Astrocyte of the hippocampus (primary cell): ENCODE measurements at places on chromosomes 2 and 18.
A peak's percentile ranks its signal among the peaks of the same experiment; 100 is the strongest.

- DNase-seq, result peak; percentile 67
These were observed 4.7 kb upstream of the SLC20A1 start for GRCh38 chr2:112640800-112641675.

DNA sequence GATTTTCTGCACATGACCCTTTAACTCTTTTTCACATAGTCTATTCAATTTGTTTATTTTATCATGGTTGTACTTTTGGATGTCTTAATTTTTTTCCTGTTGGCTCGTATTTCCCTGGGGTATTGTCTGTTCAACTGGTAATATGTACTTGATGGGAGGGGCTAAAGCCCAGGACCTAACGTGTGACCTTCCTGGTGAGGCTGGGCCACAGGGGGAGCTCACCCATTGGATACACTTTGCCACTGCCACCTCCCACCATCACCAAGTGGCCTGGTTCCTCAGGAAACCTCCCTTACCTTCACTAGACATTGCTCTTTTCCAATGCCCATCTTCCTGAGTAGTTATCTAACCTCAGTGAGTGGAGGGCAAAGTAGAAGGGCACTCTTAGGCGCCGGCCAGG lies 143.9 kb upstream of the LTBP1 start:
- no peak for DNase-seq

- DNase-seq, result no peak
These were observed 60.9 kb downstream of the TGIF1 start for GRCh38 chr18:3510896-3511295.

DNA sequence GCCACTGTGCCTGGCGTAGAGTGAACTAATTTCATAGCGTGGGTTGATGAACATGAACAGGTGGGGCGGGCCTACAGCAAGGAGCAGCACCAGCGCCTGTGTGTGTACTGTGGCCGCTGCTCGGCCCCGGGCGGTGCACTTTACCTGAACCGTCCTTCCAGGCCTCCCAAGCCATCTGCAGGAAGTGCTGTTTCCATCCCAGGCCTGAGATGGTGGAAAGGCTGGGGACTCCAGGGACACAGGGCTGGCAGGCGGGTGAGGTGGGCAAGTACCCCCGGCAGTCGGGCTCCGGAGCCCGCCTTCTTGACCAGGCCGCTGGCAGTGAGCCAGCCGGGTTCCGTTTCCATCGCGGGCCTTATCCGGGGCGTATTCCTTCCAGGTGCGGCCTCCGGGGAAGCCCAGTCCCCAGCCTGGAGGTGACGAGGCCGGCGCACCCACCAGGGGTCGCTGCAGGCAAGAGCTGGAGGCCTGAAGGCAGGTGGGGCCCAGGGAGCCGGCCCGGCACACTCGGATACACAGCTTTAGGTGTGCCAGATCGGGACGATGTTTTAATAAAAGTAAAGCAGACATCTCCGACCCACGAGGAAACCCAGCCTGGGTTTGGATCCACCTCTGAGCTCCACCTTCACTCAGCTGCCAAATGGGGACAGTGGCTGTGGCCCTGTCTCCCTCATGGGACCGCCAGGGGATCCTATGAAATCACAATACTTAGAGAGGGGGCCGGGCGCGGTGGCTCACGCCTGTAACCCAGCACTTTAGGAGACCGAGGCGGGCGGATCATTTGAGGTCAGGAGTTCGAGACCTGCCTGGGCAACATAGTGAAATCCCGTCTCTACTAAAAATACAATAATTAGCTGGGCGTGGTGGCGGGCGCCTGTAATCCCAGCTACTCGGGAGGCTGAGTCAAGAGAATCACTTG lies 22.7 kb upstream of the PDIA6 start:
- DNase-seq, result peak; percentile 77

GRCh38 chr2:232236200-232236599 lies 142.4 kb upstream of the ALPP start:
- DNase-seq, result no peak

- DNase-seq, result no peak
These were observed 117.8 kb upstream of the SMAD2 start for GRCh38 chr18:48048251-48048650.

GRCh38 chr18:56789004-56789888 lies 138.1 kb downstream of the WDR7 start:
- peak; percentile 7 for DNase-seq

- DNase-seq, result no peak
These were observed 36.9 kb downstream of the TBC1D8 start for GRCh38 chr2:101114268-101114783.

DNA sequence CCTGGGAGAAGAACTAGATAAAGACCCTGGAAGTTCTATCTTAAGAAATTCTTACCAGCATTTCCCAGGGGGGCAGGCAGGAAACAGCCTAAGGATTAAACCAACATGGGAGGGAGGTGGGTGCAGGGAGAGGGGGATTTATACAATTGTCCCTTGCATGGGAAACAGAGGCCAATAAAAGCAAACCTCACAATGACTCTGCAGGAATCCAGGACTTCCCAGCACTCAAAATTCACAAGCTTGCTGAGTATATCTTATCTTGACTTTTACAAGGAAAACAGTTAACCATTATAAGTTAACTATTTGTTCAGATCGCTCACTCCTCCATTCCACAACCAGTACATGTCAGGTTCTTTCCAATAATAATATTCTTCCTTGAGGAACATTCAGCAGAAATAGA lies 241.3 kb downstream of the MREG start:
- peak; percentile 76 for DNase-seq

DNA sequence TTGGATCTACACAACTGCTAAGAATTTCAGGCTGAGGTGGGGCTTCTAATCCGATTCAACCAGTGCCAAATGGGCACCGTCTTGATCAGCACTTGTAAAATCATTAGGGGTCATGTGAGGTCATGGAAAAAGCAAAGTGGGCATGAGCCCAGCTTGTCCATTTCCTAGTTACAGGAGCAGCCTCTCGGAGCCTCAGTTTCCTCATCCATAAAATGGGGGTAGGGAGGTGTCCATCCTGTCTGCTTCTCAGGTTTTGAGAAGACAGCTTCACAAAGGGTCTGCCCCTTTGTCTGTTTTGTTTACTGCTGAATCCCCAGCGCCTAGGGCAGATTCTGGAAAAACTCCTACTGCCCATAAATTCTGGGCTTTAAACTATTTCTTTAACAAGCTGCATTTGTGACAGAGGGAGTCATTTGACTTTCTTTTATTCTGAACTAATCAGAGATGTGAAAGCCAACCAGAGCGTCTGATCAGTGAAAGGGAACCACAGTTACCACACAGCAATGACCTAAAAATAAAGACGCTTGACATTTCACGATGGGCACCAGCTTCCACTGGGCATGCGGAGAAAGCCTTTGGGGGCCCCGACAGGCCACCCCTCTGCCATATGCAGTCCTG lies 38.9 kb downstream of the DNMT3A start:
- no peak for DNase-seq

GRCh38 chr18:69558052-69558451 lies 157.4 kb downstream of the DOK6 start:
- DNase-seq, result peak; percentile 12

DNA sequence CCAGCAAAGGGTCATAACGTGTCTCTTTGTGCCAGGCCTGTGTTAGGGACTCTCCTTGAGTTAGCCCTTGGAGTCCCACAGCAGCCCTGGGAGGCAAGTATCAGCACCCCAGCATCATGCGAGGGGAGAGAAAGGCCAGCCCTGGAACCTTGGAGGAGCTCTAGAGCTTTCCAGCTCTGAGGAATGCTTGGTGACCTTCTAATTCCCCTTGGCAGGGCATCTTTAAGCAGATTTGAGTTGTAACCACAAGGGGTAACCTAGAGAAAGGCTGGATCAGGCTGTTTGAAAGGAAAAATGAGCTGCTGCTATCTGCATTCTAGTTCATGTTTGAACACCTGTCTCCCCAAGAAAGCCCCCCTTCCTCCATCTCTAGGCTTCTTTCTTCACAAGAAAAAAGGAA lies 23.8 kb upstream of the ODC1 start:
- no peak for DNase-seq

DNA sequence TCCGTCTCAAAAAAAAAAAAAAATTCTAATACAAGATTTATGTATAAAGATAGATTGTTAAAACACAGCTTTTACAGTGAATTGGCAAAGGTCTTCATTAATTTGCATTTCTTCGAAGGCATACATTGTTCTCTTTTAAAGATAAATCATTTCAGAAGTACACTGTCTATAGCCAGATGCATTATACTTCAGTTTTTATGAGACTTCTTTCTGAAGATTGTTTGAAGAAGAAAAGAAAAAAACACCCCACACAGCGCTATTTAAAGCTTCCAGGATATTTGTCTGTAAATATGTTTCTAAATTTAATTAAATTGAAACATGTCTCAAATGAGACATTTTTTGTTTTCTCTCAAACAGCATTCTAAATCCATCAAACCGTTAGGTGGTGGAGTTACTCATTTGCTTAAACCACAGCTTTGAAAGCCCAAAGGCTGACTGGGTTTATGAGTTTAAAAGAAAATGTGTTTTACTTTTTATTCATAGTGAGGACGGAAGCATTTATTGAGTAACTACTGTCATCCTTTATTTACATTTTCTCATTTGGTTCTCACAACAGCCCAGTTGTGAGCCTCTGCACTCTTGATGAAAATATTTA lies 42.4 kb upstream of the C1GALT1C1L start:
- no peak for DNase-seq

GRCh38 chr2:42249887-42250286 lies 80.7 kb downstream of the EML4 start:
- peak; percentile 42 for DNase-seq

- peak; percentile 61 for DNase-seq
These were observed 1.2 kb downstream of the BMPR2 start for GRCh38 chr2:202377207-202377761.

- no peak for DNase-seq
These were observed 19.8 kb downstream of the TMEM185B start for GRCh38 chr2:120203251-120204021.

DNA sequence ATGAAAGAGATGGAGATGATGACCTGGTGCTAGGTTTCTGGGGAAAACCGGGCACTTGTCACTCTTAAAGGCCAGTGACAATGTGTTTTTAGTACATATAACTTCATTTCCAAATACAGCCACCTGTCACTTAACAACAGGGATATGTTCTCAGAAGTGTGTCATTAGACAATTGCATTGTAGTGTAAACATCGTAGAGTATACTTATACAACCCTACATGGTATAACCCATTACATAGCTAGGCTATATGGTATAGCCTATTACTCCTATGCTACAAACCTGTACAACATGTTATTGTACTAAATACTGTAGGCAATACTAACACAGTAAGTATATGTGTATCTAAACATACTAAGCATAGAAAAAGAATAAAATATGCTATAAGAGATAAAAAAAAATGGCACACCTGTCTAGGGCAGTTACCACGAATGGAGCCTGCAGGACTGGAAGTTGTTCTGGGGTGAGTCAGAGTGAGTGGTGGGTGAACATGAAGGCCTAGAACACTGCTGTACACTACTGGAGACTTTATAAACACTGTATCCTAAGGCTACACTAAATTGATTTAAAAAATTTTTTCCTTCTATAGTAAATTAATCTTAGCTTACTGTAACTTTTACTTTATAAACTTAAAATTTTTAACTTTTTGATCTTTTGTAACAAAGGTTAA lies 123.2 kb downstream of the THADA start:
- DNase-seq, result no peak

DNA sequence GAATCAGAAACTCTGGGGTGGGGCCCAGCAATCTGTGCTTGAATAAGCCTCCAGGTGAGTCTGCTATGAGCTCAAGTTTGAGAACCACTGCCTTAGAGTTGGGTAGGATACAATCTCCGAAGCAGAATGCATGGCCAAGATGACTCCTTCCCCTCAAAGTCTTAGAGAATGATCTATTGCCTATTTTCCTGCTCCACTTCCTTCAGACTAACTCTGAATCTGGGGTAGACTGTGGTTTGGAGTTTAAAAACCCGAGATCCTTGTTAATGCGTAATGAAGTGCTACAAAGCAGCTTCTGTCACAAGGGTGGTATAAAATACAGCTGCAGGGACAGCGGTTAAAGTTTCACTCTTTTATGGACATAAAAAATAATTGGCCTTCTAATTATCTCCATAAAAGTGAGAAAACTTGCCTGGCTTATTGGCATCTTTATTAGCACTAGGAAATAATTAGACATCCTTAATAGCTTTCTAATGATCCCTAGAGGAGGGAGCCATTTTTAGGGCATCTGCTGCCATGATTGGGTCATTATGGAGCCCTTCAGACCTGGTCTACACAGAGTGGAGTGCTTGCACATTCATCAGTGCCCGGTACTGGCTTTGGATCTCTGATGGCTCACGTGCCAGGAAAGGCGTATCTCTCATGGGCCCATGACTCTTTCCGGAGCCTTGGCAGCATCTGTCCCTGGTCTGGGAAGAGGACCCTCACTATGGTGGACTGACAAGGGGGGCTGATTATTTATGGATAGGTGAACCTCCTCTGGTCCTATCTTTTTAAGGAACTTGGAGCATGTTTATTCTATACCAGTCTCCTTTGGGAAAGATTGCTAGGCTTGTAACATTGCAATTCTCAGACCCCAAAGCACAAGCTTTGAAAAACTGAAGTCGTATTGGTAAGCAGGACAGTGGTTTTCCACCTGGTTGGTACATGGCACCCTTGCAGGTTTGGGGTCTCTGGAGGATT lies 28.2 kb downstream of the SIX2 start:
- DNase-seq, result no peak

DNA sequence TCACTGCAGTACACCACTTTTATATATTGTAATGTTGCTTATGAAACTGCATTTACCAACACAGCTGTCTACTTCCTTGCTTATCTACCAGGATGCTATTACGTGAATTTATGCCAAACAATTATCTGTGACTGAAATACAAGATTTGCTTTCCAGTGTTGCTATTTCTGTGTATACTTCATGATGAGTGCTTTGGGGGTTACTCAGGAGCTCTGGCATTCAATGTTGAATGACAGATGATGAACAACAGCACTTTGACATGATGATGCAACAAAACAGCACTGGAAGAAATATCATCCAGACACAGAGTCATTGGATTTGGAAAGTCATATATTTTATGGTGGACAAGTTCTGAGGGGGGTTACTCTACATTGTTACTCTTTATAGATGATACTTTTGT lies 125.8 kb downstream of the NETO1 start:
- no peak for DNase-seq

- peak; percentile 73 for DNase-seq
These were observed 96.7 kb downstream of the PMAIP1 start for GRCh38 chr18:59996370-59996966.

- DNase-seq, result peak; percentile 34
These were observed 163.9 kb downstream of the CDH2 start for GRCh38 chr18:28013066-28013465.

GRCh38 chr18:55744206-55744605 lies 156.2 kb upstream of the TCF4 start:
- no peak for DNase-seq
